ENCODE measurements at places on chromosomes 7 and 10.

- no peak for DNase-seq
Measured at GRCh38 chr7:4805110-4805983, 29.9 kb downstream of the AP5Z1 start.

- DNase-seq, result no peak
Measured at GRCh38 chr10:76040107-76040829, 608.8 kb downstream of the LRMDA start.

- peak; percentile 61 for DNase-seq
Measured at GRCh38 chr7:120052884-120053382, 220.0 kb upstream of the KCND2 start.

DNA sequence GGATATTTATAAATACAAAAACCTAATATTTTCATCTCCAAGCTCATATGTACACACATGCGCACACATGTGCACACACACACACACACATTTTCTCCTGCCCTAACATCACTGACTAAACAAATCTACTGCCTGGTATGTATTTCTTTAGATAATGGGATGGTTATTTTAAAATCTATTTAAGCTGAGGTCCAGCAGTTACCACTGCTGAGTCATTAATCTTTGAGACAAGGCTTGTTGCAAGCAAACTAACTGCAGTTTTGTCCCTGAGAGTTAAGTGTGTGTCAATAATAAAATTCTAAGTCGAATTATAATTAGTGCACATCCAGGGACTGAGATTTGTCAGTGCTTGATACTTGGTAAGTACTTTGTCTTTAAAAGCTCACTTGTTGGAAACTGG is 135.1 kb downstream of the VPS50 start:
- DNase-seq, result no peak

GRCh38 chr10:624312-624604 is 65.2 kb downstream of the DIP2C start:
- DNase-seq, result no peak

Data from right renal pelvis (tissue), 4 donors.